GM12878 (cell line): ENCODE measurements at places on chromosomes 5 and 9.

DNA sequence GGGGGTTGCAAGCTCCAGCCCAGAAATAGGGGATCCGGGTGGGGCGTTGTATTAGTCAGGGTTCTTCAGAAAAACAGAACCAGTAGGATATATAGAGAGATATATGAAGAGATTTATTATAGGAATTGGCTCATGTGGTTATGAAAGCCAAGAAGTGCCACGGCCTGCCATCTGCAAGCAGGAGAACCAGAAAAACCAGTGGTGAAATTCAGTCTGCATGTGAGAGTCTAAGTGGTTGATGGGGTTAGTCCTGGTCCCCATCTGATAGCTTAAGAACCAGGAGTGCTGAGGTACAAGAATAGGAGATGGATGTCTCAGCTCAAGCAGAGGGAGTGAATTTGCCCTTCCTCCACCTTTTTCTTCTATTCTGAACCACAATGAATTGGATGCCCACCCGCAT lies 123.4 kb upstream of the APC start:
- H3K27ac ChIP-seq: no peak overlapping the region
- no peaks in the 10 kb centered on the region for H3K27me3 ChIP-seq
- H3K36me3 ChIP-seq: no peaks in the 10 kb centered on the region
- H3K4me1 ChIP-seq: no peaks in the 10 kb centered on the region
- no peak for DNase-seq

- H3K4me3 ChIP-seq: peak overlapping the region; percentile 82
- no peaks in the 10 kb centered on the region for H3K27me3 ChIP-seq
- DNase-seq: peak; percentile 65
- H3K4me1 ChIP-seq: no peaks in the 10 kb centered on the region; the same call in 1 of the 2 replicates
- peaks cover under 1% of the 10 kb centered on the region; the same call in 1 of the 2 replicates for H3K36me3 ChIP-seq
Measured at GRCh38 chr9:126805554-126806262, 868 bp downstream of the ZBTB43 start.

DNA sequence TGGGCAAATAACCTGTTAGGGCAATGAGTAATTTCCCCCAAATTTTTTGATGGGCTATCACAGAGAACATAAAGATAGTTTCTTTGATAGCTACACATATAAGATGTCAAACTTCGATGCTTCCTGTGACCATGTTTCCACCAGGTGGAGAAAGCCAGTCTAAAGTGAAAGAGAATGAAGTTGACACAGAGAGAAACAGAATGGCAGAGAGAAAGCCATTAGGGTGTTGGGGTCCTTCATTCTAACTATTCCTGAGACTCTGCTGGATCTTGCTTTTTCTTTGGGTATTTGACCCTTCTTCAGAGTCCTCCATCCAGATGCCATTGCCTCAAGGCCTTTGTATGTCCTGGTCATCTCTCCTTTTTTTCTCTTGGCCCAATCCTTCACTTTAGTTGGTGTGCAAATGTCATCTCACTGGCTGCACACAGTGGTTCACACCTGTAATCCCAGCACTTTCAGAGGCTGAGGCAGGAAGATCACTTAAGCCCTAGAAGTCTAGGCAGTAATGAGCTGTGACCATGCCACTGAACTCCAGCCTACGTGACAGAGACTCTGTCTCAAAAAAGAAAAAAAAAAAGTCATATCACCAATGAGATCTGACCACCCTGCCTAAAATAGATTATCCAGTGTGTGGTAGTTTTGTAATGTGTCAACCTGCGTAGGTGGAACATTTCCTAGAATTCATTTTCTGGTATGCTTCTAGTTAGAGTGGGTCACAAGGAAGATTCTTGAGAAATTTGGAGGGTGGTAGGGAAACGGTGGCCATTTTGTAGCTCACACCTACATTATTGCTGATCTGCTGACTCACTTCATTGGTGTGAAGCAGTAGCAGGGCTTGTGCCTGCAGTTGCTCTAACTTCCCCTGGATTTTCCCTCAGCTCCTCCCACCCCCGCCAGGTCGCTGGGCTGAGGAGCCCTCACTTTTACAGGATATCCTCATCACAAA lies 20.8 kb upstream of the KIF2A start:
- H3K4me3 ChIP-seq: no peak overlapping the region
- H3K27ac ChIP-seq: peak overlapping the region; percentile 10
- DNase-seq: peak; percentile 71

GRCh38 chr9:118686959-118687358 lies 682.3 kb downstream of the BRINP1 start:
- H3K27ac ChIP-seq: no peak overlapping the region
- no peaks in the 10 kb centered on the region for H3K36me3 ChIP-seq
- H3K4me3 ChIP-seq: no peak overlapping the region
- no peaks in the 10 kb centered on the region for H3K4me1 ChIP-seq

- no peak for DNase-seq
- peaks cover 13% of the 10 kb centered on the region for H3K4me1 ChIP-seq
- no peaks in the 10 kb centered on the region; the same call in 1 of the 2 replicates for H3K27me3 ChIP-seq
- H3K4me3 ChIP-seq: no peak overlapping the region
Measured at GRCh38 chr9:134179595-134179917, 15.2 kb upstream of the RNU6ATAC start.

GRCh38 chr9:98925956-98926355 lies 17.8 kb upstream of the COL15A1 start:
- H3K27ac ChIP-seq: no peak overlapping the region
- DNase-seq: no peak
- H3K27me3 ChIP-seq: no peaks in the 10 kb centered on the region; the same call in 1 of the 2 replicates
- no peak overlapping the region for H3K4me3 ChIP-seq
